Suppressor macrophage (primary cell): ENCODE measurements at places on chromosomes 2 and 18.
A peak's percentile ranks its signal among the peaks of the same experiment; 100 is the strongest.

- DNase-seq, result no peak
These were observed 92.0 kb upstream of the FAM136A start for GRCh38 chr2:70393881-70394280.

- DNase-seq, result no peak
These were observed 73.1 kb upstream of the NXPH2 start for GRCh38 chr2:138853296-138853695.

GRCh38 chr2:33214436-33214835 is 262.0 kb upstream of the RASGRP3 start:
- no peak for DNase-seq

DNA sequence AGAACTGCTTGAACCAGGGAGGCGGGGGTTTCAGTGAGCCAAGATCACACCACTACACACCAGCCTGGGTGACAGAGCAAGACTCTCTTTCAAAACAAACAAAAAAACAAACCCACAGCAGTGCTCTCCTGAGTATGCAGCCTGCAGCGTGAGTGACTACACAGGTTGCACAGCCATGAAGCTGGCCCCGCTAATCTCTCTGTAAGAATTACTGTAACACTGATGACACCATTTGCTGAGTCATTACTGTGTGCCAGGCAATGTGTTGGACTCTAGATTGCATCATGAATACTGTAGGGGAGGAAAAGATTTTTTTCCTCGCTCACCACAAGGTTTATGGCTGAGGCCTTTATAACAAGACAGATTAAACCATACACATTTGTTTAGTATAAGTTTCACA is 118.6 kb upstream of the ATP8B1 start:
- DNase-seq, result peak; percentile 42

DNA sequence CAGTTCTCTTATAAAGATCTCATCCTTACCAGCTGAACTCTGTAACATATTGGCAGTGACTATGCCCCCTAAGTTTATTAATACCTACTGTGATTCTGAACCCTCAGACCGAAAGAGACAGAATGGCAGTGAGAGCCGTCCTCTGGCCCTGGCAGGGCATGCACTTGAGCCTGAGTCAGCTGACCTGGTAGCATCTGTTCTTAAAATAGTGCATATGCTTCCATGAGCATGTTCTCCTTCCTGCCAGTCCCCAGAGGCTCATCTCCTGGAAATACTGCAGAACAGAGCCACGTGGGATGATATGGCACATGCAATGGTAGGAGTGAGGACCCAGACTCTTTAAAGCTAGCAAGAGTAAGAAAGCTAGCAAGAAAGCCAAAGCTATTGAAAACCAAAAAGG is 59.0 kb downstream of the RASGRP3 start:
- no peak for DNase-seq

DNA sequence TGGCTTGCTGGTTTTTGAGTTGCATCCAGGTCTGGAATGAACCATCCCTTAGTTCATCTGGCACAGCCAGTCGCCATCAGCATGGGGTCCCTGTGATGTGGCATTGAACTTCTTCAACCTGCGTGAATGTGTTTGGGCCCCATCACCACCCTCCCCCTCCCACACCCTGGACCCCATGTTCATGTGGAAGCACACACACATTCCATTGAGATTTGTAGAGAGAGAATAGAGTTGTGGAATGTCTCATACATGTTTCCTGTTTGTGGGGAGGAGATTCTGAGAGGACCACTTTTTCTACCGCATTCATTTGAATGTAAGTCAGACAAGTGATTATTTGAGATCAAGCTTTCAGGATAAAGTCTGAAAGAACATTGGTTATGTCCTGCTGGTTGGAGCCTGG is 117.6 kb upstream of the EML6 start:
- no peak for DNase-seq

GRCh38 chr2:113828049-113828742 is 61.7 kb upstream of the ACTR3 start:
- DNase-seq, result no peak

DNA sequence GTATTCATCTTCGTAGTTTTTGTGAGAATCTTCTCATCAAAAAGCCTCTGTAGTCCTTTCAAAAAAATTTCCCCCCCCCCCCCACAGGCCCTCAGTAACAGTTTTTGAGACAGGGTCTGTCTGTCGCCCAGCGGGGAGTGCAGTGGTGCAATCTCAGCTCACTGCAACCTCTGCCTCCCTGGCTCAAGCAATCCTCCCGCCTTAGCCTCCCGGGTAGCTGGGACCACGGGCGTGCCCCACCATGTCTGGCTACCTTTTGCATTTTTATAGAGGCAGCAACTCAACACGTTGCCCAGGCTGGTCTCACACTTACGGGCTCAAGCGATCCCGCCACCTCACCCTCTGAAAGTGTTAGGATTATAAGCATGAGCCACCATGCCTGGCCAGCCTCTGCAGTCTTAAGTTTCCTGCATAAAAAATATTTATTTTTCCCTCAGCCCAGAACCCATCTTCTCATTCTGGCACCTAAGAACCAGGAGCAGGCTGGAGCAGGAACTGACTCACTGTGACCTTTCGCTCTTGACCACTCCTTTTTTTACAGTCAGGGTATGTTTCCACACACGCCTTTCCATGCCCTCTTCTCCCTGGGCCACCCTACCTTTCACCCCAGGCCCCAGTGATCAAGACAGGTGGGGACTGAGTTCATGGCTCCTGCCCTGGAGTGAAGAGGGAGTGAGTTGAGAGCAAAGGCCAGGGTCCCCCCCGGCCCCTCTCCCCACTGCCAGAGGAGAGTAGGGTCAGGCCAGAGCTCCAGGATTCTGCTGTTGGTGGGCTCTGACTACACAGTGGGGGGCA is 32.5 kb upstream of the NT5DC4 start:
- no peak for DNase-seq

DNA sequence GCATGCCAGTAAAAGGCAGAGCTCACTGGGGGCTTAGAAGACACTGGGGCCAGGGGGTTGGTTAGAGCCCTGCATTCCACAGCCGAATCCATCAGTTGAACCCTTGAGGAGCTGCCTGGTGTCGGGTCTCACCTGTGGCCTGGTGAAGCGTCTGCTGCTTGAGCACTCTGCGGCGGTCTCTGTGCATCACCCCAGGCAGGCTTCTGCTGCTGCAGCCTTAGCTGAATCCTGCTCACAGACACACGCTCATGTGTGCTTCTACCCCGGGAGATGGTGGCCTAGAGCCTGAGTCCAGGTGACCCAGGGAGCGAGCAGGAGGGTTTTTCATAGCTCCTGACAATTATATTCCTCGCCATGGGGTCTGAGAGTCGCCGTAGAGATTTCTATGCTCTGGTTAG is 192.1 kb downstream of the MGAT5 start:
- DNase-seq, result no peak

- DNase-seq, result no peak
These were observed 37.4 kb upstream of the SLC39A10 start for GRCh38 chr2:195619590-195619989.

DNA sequence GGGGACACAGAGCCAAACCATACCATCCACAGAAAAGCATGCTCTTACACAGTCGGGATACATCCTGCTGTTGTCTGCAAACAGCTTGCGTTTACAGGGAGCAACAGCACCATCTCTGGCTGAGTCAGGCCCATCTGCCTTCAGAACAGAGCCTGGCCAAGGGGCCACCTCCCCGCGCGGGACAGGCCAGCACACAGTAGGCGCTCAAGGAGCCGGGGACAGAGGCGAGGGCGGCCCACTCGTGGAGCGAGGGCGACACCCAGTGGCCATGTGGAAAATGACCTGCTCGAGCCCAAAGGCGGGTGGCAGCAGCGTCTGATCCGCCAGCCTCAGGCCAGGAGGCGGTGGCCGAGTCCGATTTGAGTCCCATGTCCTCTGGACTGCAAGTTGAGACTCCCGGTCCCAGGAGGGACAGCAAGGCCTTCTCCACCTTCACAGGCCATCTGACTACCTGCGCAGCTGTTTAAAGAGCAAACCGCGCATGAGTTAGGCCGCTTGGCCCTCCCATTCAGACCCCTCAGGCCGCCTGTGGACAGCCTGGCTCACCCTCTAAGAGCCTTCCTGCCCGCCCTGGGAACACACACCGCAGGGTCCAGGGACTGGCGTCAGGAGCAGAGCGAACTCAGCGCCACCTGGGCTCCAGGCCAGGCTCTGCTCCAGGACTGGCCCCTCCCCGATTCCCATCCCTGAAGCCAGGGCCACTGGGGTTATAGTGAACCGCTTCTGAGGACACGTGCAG is 38.3 kb downstream of the TTC32 start:
- peak; percentile 75 for DNase-seq

DNA sequence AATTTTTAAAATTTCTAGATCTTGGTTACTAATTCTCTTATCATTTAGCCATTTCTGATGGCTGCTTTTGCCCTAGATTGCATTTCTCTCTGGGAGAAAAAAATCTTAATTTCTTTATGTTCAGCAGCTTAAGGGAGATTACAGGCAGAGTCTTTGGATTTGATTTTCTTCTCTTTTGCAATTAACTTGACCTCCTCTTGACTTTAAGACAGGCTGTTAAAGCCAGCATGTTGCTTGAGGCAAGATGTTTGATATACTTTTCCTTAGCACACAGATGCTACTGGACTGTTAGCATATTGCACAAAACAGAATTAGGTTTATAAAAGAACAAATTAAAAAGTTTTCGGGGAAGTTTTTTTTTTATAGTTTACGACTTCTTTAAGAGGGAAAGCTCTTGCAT is 50.0 kb downstream of the XRCC5 start:
- DNase-seq, result no peak

GRCh38 chr2:149038442-149039212 is at the start of gene LYPD6B:
LYPD6B (plus strand) TSS chr2:149038699; CDS start chr2:149130949, 92,250 bp downstream.
- no peak for DNase-seq

DNA sequence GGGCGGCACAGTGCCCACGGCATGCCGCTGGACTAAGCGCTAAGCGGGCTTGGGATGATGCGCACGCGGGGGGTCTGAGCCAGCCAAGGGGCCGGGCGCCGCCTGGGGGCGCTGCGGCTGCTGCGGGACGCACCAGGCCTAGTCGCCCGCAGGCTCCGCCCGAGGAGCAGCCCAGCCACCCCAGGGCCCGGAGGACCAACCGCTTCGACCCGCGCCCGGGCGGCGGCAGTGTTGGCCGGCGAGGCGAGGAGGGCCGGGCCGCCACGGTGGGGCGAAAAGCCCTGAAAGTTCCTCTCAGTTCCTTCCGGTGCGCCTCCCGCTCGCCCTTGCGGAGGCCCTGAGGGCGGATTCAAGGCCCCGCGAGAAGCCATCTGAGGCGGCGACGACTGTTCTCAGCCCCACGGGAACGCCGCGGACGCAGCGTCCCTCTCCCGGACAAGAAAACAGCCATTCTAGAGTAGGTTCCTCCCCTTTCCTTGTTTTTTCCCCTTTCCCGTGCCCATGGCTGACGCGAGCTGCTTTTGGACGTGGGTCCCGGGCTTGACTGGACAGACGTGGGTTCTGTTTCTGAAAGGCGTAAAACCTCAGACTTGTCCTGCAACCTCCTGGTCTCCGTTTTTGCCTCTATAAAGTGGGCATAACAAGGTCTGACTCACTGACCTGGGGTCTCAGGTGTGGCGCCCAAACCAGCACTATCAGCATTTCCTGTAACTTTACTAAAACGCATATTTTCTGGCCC is at the start of gene ANKAR:
TSS of gene ANKAR (plus strand) at position 297 of the 739 bp plus-strand sequence. CDS start 1,821 bp downstream, outside the sequence.
- peak; percentile 97 for DNase-seq

DNA sequence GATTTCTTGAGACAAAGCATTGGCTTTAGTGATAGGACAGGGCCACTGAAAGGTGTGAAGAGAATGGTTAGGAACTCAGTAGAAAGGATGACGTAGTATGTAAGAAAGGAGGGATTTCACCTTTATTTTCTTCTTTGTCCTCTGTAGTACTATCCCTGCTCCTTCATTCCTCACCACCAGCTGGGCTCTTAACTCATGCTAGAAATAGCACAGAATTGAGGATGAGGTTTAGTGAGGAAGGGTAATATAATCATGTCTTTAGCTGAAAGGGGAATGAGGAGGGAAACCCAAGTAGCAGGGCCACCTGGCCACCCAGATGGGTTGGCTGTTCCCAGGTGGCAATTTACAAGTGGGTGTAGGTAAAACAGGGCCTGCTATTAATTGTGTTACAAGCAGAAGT is 15.2 kb downstream of the ACVR2A start:
- no peak for DNase-seq
